ENCODE measurements at places on chromosomes 13 and 19.

DNA sequence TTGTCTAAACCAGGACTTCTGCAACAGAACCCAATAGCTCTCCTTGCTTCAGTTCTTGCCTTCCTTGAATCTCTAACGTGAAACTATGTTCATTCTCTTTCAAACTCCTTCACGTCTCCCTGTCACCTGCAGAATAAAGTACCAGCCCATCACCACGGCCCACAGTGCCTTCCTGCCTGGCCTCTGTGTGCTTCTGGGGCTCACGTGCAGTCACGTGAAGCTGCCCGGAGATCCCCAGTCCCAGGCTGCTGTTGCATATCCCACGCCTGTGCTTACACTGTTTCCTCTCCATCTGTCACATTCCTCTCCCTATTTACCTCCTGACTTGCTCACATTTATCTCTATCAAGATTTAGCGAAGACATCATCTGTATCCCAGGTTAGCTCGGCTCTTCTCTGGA lies 102.8 kb downstream of the STARD13 start:
- DNase-seq = peak; percentile 47

GRCh38 chr13:34546344-34547250 lies 395.5 kb upstream of the NBEA start:
- DNase-seq = no peak

DNA sequence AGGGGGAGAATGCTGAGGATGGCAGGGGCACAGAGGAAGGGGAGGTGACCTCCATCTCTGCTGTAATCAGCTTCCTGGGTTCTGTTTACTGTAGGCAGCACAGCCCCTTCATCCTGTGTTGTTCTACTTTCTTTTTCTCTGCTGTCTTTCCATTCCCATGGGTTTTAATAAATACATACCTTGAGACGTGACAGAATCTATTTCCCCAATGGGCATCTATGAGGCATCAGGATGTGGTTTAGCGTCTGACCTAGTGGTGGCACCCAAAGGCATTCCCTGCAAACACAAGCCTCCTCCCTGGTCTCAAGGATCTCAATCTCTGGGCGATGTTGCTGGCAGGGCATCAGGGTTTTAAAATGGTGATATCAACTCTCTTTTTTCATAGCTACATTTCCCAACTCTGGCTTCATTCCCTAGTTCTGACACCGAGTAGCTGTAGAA lies 60.8 kb downstream of the ALOX5AP start:
- DNase-seq = no peak

DNA sequence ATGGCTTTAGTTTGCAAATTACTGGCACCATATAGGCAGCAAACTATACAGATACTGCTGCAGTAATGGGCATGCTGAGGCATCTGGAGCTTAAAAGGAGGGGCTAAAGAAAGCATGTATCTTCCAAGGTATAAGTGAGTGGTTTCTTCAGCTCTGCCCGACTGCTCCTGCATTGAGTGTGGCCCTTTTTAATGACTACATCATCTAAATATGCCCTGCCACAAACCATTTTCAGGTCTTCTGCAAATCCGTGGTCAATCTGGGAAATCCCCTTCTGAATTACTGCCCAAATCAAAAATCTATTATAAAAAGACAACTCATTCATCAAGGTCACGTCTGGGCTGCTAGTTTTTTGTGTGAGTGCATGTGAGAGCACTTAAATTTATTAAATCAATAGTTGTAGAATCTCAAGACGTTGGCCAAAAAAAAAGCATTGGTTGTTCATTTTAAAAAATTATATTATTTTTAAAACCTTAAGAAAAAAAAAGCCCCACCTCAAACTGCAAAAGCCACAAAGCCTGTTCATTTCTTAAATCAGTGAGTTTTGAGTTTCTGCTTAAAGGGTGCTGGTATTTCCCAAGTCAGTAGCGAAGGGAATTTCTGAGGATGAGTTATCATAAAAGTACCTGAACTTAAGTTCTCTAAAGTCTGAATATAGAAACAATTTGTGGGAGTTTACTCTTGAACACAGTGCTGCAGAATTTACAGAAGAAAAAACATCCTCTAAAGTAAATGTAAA lies 16.3 kb downstream of the LCP1 start:
- DNase-seq = no peak

- no peak for DNase-seq
These were observed 92.4 kb upstream of the SIAH3 start for GRCh38 chr13:45943965-45944364.

GRCh38 chr13:85316506-85317025 lies 482.7 kb downstream of the SLITRK6 start:
- no peak for DNase-seq

DNA sequence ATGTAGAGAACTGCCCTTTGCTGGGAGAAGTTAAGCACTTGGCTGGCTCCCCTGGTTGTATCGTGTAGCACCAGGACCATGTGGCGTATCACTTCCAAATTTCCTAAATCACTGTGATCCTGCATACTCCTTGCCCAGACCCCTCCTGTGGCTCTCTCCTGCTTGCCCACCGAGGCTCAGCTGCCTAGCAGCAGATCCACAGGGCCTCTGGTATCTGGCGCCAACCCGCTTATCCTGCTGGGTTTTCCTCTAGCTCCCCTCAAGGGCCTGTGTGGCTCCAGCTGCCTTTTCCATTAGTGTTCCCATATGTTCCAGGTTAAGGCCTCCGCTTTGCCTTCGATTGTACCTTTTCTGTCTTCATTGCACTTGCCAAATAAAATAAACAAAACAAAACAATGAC lies 16.5 kb downstream of the LRCH1 start:
- DNase-seq = no peak

DNA sequence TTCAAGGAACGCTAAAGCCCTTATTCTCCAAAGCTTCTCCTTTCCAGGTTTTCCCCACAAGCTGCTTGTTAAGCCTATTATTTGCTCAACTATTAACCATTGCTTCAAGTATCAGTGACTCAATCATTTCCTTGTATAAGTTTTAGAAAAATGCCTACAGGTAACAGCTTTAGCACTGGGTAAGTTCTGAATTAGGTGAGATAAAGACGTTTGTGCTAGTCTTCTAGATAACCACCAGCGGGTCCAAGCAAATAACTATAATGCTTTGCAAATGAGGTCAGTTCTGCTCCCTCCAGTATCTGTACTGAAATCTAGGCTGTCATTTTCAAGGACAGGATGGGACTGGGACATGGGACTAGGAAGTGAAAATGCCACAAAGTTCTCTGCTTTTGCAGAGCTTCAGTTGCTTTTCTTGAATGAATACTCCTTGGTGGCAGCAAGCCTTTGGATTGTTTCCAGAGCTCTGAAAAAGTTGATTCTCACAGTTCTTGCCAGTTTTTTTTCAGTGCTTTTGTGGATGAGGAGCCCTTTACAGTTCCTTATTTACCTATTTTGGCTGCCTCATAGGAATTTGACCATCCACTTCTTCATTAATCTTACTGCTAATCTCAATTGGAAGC lies 1487.7 kb downstream of the EFNB2 start:
- DNase-seq = no peak

GRCh38 chr13:24081387-24081786 lies 79.1 kb upstream of the SPATA13 start:
- no peak for DNase-seq

DNA sequence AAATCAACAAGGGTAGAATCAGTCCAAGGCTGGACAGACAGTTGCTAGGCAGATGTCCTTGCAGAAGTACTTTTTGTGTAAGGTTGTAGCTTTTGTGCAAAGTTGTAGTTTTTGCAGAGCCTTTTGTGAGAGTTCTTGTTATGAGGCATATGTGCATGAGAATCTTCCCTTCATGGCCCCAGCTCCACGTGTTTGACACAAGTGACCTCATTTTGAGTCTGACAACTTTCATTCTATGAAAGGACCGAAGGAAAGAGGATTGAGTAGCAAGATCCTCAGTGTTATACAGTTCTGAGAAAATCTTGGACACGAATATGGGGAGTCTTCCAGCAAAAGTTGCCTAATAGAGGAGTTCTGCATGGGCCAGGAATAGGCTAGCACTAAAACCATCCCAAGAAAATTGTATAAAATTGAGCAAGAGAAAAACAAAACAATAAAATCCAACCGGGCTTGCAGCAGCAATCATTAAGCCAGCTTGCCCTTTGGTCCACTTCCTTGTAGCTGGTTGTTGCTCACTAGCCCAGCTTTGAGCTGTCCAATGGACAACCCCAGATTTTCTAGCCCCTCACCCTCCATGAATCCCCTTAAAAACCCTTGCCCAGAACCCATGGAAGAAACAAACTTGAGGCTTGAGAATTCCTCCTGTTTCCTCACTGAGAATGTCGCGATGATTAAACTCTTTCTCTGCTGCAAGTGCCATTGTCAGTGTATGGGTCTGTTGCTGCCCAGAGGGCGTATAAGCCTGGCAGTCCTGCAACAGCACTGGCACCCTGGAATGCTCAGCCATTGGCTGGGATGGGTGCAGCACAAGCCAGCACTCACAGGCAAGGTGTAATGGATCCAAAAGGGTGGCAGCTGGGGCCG lies 6.5 kb downstream of the EPSTI1 start:
- no peak for DNase-seq

- DNase-seq = no peak
These were observed 5.0 kb upstream of the PPP5C start for GRCh38 chr19:46341937-46342336.

- DNase-seq = no peak
These were observed 33.9 kb upstream of the SEMA6B start for GRCh38 chr19:4593409-4593851.

DNA sequence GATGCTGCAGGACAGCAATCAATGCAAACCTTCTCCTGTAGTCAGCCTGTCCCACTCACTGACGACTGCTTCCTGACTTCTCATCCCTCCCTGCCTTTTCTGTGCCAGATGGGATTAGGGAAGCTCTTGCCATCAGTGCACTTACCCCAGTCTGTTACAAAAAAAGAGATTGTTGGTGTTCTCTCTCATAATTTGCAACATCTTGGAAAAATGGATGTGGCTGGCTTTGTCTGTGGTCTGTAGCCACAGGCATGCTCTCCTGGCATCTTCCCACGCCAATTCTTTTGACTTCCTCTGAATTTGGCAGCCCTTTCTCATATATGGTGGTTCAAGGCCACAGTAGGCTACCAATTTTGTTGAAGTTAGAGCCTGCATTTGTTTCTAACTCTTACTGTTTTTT lies 11.6 kb upstream of the HTR2A start:
- DNase-seq = no peak

- DNase-seq = no peak
These were observed 1.3 kb upstream of the IRF2BP1 start for GRCh38 chr19:45887200-45887710.

DNA sequence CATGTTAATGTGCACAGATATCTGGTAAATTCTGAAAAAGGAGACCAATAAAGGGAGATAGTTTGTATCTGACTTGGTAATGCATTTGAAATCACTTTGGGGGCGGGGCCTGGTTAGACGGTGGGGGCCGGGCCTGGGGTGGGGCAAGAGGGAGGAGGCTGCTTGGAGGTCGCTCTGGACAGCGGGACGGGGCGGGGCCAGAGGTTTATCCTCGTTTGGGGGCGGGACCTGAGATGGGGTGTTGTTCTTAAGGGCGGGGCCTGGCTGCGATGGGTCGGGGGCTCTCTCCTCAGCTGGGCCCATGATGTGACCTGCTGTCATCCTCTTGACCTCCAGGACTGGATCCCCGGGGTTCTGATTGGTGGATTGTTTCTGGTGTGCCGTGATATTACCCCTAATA lies 4.9 kb upstream of the ZNF808 start:
- peak; percentile 58 for DNase-seq

DNA sequence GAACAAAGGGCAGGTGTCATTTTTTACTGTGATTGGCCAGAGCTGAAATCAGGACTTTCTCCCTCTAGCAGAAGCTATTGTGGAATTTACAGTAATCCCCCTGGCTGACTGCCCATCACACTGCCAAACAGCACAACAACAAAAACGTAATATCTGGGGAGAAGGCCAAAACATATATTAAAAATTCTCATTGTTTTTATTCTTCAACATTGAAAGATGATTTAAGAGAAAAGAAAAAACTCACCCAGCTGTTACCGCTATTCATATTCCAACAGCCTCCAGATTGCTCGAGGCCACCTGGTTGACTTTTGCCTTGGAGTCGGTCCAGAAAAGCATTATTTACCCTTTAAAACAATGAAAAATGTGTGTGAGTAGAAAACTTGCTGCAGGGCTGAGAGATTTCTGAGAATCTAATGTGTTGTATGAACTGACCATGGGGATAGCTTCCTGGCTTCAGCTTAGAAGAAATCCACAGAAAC lies 97.2 kb downstream of the EPSTI1 start:
- no peak for DNase-seq

DNA sequence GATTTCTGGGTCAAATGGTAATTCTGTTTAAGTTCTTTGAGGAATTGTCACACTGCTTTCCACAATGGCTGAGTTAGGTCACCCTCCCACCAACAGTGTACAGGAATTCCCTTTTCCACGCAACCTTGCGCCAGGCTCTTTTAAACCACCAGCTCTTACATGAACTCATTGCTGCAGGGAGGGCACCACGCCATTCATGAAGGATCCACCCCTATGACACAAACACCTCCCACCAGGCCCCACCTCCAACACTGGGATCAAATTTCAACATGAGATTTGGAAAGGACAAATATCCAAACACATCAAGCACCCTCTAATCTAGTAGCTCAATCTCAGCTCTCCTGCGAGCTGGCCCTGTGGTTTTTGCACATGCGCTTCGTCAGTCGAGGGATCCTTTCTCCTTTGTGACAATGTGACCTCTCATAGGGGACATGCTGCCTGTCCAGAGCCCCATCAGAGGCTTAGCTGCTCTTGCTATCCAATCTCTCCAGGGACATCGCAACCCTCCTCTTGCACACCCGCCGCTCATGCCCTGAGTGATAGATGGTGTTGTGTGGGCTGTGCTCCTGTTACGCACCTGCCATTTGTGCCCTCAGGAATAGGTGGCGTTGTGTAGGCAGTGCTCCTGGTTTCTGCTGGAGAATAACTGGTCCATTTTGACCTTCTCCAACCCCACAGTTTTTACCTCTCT lies 328.0 kb downstream of the UQCRFS1 start:
- DNase-seq = peak; percentile 64

GRCh38 chr13:33496336-33496735 lies 210.8 kb upstream of the STARD13 start:
- DNase-seq = no peak

DNA sequence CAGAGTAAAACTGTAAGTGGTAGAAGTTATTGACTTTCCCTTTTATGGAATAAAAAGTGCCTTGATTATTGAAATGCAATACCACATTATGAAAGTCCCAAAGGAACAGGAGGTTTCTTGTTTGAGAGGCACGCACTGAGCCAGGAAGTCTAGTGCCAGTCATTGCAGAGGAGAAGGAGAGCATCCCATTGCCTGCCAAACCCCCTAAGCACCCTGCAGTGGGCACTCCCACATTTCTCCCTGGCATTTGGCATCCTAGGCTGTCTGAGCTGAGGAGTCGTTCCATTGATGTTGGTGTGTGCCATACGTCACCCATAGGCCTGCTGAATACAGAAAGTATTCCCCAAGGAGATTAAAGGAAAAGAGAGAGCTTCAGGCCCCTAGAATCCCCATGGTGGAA lies 85.7 kb upstream of the MBNL2 start:
- no peak for DNase-seq
